ENCODE measurements at places on chromosomes 3 and 15. TPM values are rescaled to one million over a fixed set of nuclear protein-coding genes. Genes with fewer than 3 reads are reported as not detected.

RARRES1 gene
- not detected for total RNA-seq

TGM5 gene
- 0.17 TPM for total RNA-seq

GRCh38 chr15:48175126-48175525 is 3.0 kb downstream of the MYEF2 start:
- H3K36me3 ChIP-seq, result peaks cover 3% of the 10 kb centered on the region
- H3K4me1 ChIP-seq, result peaks cover 18% of the 10 kb centered on the region
- no peak for DNase-seq

DNA sequence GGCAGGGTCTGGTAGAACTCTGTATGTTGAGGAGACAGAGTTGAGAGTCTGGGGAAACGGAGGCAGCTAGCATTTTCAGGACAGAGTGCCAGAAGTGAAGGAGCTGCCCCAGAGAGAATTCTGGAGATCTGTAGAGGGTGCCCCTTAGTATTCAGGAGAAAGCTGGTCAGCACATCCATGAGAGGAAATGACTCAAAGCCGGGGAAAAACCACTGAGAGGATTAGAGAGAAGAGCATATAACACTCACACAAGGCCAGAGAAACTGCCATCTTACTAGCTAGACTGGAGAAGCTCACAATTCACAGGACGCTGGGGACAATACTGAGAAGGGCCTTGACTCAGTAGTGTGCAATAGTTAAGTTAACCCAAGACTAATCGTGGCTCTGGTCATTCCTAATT is 75.7 kb upstream of the DPPA4 start:
- no peak for DNase-seq
- H3K27ac ChIP-seq, result no peak overlapping the region
- H3K4me3 ChIP-seq, result no peak overlapping the region
- H3K27me3 ChIP-seq, result no peaks in the 10 kb centered on the region

DNA sequence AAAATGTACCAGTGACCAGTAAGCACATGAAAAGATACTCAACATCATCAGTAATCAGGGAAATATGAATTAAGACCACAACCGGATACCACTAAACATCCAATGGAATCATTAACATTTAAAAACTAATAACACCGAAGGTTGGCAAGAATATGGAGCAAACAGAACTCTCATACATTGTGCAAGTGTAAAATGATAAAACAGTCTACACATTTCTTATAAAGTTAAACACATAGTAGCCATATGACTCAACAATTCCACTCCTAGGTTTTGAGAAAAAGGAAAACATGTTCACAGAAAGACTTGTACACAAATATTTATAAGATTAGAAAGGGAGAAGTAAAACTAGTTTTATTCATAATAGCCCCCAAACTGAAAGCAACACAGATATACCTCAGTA is 60.3 kb upstream of the SLCO2A1 start:
- H3K27ac ChIP-seq, result no peak overlapping the region
- no peaks in the 10 kb centered on the region for H3K36me3 ChIP-seq
- no peaks in the 10 kb centered on the region for H3K4me1 ChIP-seq

DNA sequence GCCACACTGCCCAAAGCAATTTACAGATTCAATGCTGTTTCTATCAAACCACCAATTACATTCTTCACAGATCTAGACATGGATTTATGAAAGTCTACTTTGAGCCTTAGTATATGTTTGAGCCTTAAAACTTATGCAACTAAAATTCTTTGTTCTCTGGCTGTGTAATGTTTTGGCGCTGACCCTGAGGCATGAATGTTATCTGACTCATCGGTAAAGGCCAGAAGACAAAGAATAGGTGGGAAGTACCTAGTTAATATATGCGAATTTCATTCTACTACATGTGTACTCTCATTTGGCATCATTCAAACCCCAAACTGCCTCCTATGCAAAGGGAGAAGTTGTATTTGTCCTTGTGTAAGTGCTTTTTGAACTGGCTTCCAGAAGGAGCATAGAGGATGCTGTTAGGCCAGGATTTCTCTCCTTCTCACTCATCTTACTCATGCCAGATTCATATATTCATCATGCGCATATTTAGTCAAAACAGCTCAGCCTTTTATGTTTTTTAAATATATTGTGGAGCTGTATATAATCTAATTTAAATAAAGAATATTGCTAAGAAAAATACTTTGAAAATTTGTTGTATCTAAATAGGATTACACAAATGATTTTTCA is 204.2 kb downstream of the NFKBIZ start:
- no peak for DNase-seq
- peak overlapping the region; percentile 35 for H3K27ac ChIP-seq
- H3K36me3 ChIP-seq, result peaks cover 8% of the 10 kb centered on the region
- H3K4me1 ChIP-seq, result peaks cover 42% of the 10 kb centered on the region
- H3K27me3 ChIP-seq, result no peaks in the 10 kb centered on the region

KBTBD13 gene
- total RNA-seq, result not detected

GRCh38 chr3:170869645-170870593 is at the start of gene RPL22L1:
TSS of gene RPL22L1 (minus strand) at chr3:170870195. CDS start at chr3:170870167, 28 bp downstream.
- peak within 1 kb of the TSS; percentile 95 for H3K4me3 ChIP-seq
- peaks cover 34% of the 10 kb centered on the region for H3K4me1 ChIP-seq
- H3K27me3 ChIP-seq, result no peaks in the 10 kb centered on the region
- peak within 1 kb of the TSS; percentile 97 for H3K27ac ChIP-seq
- H3K36me3 ChIP-seq, result peaks cover 37% of the 10 kb centered on the region

GRCh38 chr3:58090351-58090750 is 82.1 kb downstream of the FLNB start:
- H3K4me1 ChIP-seq, result peaks cover 6% of the 10 kb centered on the region
- no peak overlapping the region for H3K27ac ChIP-seq
- peaks cover 7% of the 10 kb centered on the region for H3K36me3 ChIP-seq
- H3K4me3 ChIP-seq, result no peak overlapping the region

DNA sequence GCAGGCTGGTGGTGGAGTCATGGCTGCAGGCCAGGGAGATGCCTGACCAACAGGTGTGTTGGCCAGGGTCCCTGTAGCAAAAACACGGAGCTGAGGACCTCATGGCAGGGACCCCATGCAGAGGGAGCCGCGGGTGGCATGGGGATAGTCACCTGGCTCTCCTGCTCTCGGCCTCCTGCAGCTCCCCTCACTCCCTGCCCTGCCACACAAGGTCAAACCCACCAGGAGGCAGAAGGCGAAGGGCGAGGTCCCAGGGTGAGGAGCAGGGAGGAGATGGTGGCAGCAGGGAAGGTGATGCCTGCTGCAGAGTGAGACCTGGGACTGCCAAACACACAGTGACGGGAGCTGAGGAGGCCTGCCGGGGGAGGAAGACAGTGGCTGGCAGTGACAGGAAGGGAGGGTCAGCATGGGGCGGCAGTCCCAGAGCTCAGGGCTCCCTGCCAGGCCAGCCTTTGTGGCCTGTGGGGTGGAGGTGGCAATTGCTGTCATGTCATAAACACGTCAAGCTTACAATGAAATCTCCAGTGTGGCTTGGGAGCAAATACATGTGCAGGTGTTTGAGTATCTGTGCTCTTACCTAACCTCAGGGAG is 144.3 kb downstream of the TJP1 start:
- H3K4me3 ChIP-seq, result no peak overlapping the region
- H3K27ac ChIP-seq, result no peak overlapping the region
- H3K27me3 ChIP-seq, result peaks cover 30% of the 10 kb centered on the region
- no peaks in the 10 kb centered on the region for H3K36me3 ChIP-seq

IMPDH2 gene
- total RNA-seq, result 387 TPM

DNA sequence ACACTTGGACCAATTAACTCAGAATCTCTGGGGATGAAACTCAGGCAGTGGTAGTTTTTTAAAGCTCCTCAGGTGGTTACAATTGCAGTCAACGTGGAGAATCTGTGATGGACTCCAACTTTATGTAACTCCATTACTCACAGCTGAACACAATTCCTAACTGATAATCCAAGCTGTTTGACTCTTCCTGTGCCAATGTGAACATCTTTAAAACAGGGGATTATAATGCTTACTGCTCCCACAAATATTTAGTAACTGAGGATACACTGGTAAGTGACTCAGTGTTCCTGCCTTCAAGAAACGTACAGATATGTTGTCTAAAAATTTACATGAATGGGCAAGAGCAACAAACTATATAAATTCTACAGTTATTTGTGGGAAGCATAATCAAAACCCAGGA is 85.6 kb downstream of the OSBPL10 start:
- peaks cover 74% of the 10 kb centered on the region for H3K4me1 ChIP-seq
- DNase-seq, result no peak
- no peaks in the 10 kb centered on the region for H3K27me3 ChIP-seq
- peaks cover 17% of the 10 kb centered on the region for H3K36me3 ChIP-seq
- peak overlapping the region; percentile 9 for H3K27ac ChIP-seq
- no peak overlapping the region for H3K4me3 ChIP-seq

DNA sequence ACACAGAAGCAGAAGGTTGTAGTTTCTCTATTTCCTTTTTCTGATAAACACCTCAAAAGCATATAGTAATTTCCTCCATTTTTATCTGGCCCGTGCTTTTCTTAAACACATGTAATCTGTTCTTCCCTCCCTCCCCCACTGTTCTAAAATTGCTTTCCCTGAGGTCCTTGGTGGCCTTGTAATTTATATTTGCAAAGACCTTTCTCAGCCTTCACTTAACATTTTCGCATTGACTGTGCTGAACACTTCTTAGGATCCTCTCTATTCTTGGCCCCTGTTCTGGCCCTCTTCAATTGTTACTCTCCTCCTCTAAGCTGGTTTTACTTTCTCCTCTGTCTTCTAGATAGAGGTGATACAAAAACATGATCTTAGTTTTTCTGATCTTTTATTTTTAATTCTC is 28.3 kb downstream of the GAP43 start:
- DNase-seq, result no peak
- no peaks in the 10 kb centered on the region for H3K27me3 ChIP-seq
- peaks cover 29% of the 10 kb centered on the region for H3K4me1 ChIP-seq
- H3K4me3 ChIP-seq, result peak overlapping the region; percentile 2
- no peaks in the 10 kb centered on the region for H3K36me3 ChIP-seq

SPCS1 gene
- 79.4 TPM for total RNA-seq

DNA sequence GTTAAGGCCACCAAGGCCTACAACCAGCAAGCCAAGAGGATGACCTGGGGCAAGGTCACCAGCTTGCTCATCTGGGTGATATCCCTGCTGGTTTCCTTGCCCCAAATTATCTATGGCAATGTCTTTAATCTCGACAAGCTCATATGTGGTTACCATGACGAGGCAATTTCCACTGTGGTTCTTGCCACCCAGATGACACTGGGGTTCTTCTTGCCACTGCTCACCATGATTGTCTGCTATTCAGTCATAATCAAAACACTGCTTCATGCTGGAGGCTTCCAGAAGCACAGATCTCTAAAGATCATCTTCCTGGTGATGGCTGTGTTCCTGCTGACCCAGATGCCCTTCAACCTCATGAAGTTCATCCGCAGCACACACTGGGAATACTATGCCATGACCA is 3.6 kb downstream of the CXCR6 start:
- H3K27me3 ChIP-seq, result no peaks in the 10 kb centered on the region
- no peak for DNase-seq
- H3K4me1 ChIP-seq, result no peaks in the 10 kb centered on the region
- peaks cover 77% of the 10 kb centered on the region for H3K36me3 ChIP-seq

SKOR1 gene
- 0.64 TPM for total RNA-seq

- no peak for DNase-seq
- H3K4me1 ChIP-seq, result no peaks in the 10 kb centered on the region
- no peaks in the 10 kb centered on the region for H3K36me3 ChIP-seq
- H3K27ac ChIP-seq, result no peak overlapping the region
These were observed 52.7 kb upstream of the DCBLD2 start for GRCh38 chr3:98954242-98954641.
